ENCODE measurements at places on chromosomes 2 and 18.

DNA sequence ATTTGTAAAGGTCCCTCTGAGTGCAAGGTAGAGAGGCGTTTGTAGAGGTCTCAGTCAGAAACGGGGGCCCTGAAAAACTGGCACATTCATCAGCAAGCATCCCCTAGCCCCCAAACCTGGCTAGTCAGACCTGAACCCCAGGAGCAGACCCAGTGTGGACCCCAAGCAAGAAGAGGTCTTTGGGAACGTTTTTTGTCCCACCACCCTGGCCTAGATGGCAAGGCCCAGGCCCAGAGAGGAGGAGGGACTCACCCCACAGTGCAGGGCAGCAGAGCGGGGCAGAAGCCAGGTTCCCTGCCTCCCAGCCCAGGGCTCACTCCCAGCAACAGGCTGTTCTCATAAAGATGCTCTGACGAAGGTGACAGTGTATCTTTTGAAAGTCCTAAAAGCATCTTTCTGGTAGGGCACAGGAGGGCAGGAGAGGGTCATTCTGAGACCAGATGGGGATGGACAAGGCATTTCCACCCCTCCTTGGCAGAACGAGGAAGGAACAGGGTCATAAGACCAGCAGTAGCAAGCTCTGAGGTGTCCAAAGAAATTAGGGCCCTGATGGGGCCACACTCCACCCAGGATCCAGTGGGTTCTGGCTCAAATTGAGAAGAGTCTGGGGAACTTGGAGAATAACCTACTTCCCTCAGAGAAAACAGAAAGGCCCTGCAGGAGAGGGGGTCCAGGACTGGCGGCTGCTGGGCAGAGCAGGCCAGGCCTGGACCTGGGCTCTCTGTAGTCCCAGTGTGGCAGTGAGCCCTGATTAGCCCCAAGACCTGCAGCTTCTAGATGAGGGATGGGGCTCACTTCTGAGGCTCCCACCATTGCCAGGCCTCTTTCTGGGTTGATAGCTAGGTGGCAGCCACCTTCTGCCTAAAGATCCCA is 18.2 kb downstream of the ADRA2B start:
- no peak for DNase-seq

GRCh38 chr2:69154106-69154505 is 141.1 kb downstream of the ANTXR1 start:
- no peak for DNase-seq

- DNase-seq, result no peak
Observed at GRCh38 chr2:190052307-190052706, 10.2 kb downstream of the MSTN start.

DNA sequence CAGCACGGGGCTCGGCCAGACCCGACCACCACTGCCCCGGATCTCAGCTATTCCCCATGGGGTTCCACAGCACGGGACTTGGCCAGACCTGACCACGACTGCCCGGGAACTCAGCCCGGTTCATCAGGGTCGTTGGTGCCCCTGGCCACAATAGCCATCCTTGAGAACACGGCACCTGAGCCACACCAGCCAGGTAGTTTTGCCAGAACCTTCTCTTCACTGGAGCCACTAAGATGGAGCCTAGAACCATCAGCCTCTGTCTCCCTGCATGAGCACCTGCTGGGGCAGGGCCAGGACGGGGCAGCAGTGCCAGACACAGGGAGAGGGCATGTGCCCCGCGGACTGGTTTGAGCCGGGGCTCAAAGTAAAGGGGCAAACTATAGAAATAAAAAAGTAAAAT is 11.4 kb upstream of the KCNG2 start:
- DNase-seq, result peak; percentile 22

All from right lobe of liver (tissue), 6 donors.